ENCODE measurements at places on chromosomes 5 and 9.

GRCh38 chr5:146716636-146717035, 161.9 kb downstream of the PPP2R2B start:
- DNase-seq, result no peak

DNA sequence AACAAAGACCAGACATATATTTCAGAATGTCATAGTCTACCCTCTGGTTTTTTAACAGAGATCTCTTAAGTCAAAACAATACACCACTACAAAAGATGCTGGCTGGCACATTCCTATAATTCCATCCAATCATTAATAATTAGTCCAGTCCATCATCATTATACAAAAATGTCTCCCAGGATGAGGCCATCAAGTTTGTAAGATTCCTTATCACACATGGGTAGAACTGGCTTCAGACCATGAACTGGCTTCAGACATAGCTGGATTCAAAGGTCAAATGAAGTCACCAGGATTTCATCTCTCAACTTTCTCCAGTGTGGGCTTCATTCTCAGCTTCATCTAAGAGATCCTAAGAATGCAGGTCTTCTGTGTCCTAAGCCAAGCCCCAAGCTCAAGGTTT, 147.1 kb downstream of the ENC1 start:
- DNase-seq, result no peak

DNA sequence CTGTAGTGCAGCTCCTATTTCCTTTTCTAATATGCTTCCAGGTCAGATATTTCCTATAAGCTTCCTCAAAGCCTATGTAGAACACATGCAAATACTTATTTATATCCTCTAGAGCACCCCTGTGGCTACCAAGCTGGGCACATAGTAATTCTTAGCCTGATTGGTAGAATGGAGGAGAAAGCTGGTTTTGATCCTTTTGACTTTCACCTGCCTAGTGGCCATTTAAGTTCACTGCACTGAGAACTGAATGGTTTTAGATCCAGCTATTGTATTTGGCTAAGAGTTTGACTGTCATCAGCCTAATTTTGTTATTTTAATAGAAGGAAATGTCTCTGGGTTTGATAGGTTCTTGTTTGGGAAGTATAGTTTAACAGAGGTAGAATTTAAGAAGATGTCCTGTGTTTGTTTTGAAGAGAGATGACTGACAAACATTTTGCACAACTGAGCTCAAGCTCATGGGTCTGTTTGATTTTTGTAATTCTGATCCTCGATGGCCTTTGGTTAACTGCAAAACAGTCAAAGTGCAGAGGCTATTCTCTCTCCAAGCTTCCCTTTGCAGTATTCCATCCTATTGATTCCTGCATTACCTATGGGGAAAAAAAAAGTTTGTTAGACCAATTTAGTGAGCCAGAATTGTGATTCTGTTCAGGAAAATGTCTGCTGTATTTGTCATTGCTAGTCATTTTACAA, 85.4 kb downstream of the KCNN2 start:
- DNase-seq, result no peak

DNA sequence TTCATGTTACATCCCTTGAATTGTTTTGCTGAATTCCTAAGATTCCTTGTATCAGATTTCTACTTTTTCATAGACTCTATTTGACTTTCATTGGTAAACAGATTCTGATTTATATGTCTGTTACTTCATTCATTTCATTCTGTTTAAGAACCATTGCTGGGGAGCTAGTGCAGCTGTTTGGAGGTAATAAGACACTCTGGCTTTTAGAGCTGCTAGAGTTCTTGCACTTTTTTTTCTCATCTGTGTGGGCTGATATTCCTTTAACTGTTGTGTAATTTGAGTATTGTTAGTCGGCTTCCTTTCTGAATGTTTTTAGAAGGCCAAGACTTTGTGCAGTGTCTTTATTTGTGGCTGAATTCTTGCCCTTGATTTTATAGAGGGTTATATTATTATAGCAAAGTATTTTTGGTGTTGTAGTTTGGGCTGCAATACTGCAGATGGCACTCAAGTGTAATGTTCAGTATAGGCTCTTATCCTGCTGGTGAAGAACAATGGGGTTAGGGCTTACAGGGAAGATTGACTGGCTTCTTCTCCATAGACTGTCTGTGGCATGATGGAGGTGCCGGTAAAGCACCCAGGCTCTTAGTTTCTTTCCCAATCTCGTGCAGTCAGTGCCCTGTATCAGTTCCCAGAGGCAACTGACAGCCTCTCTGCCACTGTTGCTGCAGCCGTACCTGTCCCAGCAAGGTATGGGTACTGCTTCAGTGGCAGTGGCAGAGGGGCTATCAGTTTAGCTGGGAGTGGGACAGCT, 162.2 kb downstream of the OXCT1 start:
- DNase-seq, result no peak

DNA sequence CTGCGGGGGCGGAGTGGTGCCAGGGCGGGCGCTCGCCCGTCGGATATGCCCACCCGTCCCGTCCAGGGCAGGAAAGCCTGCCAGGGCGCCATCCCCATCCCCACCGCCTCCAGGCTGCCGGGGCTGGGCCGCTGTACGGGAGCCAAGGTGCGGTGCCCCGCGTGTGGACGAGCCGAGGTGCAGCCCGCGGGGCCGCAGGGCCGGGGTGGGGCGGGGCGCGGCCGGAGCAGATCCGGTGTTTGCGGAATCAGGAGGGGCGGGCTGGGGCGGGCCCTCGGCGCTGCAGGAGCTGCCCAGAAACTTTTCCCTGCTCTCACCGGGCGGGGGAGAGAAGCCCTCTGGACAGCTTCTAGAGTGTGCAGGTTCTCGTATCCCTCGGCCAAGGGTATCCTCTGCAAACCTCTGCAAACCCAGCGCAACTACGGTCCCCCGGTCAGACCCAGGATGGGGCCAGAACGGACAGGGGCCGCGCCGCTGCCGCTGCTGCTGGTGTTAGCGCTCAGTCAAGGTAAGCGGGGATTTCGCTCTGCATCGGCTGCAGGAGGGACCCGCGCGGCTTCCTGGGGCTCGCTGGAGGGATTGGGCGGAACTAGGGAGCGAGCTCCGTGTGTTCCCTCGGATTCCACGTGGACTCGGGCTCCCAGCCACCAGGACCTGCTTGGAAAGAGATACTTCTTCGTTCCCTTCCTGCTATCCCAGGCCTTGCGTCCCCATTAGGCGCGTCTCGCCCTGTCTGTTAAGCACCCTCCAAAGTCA, at the start of gene ITGA2:
Gene ITGA2, plus strand, starts transcription at position 328 of the 756 bp plus-strand sequence. Its CDS starts 117 bp downstream, at position 445.
- DNase-seq, result no peak
